Activated T-cell treated with anti-CD3 and anti-CD28 coated beads for 24 hours (primary cell): ENCODE measurements at places on chromosomes 6 and 20.

DNA sequence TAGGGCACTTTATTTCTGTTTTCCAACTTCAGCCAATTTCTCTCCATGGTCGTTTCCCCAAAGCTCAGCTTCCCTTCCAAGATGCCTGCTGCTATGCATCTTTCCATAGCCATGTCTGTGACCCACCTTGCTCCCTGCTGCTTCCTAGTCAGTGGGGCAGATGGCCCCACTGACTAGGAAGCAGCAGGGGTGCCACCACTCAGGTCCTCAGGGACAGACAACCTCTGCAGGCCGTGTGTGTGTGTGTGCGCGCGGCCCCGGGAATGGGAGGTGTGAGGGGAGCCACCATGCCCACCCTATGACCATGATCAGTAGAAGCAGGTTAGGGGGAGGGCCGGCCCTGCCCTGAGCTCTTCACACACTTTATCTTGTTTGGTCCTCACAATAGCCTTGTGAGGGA, 2.7 kb upstream of the IP6K3 start:
- DNase-seq, result no peak

DNA sequence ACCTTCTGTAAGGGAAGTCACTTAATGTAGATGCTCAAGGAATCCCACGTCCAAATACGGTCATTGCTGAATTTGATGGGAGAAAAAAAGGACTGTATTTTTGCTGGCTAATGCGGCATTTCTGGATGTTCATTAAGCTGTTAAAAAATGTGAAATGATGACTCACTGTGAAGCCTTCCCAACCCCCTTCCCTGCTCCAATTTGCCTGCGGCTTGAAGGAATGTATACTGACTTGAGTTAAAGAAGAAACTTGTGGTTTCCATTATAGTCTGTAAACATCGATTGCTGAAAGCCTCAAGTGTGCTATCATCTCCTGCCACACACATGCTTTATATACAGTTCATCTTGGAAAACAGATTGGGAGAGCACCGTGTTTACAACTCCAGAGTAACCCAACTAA, 249.1 kb upstream of the JAG1 start:
- no peak for DNase-seq

DNA sequence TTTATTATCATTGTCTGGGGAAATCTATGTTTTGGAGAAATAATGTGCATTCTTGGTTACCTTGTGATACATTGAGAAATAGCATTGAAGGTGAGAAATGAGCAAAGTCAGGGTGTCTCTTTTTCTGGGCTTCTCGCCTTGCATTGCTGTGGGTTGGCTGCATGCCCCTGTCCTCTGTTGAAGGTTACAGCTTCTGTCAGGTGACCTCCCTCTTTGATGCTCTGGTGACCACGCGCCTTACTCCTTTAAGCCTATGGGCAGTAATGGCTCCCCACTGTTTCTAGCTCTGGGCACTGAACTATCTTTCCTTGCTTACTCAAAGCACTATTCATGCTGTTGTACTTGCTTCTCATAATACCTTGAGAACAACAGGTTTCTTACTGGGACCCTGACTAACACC, 14.6 kb downstream of the ADGRB3 start:
- no peak for DNase-seq

DNA sequence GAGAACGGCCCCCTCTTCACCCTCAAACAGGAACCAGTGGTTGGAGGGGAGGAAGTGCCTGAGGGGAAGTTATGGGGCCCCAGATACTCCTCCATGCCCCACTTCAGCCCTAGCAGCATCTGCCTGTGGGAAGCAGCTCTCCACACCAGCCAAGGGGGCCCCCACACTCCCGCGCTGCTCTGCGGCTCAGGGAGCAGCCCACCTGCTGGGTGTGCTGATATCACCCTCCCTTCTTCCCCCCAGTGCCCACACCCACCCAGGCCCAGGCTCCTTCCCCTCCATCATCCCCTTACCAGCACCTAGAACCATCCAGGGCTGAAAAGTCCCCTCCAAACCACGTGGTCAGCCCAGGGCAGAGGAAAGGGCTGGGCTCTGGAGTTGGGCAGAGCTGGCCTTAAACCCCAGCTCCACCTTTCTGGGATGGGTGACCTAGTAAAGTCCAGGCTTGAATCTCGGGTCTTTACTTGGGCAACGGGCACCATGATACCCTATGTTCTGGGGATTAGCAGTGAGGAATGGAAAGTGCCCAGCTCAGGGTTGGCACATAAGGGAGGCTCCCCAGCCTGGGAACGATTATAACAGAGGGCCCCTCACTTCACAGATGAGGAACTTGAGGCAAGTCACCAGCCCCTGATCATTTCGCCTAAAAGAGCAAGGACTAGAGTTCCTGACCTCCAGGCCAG, 663 bp downstream of the LST1 start:
- DNase-seq, result no peak

GRCh38 chr20:57346477-57346876, 4.6 kb upstream of the RAE1 start:
- peak; percentile 60 for DNase-seq

DNA sequence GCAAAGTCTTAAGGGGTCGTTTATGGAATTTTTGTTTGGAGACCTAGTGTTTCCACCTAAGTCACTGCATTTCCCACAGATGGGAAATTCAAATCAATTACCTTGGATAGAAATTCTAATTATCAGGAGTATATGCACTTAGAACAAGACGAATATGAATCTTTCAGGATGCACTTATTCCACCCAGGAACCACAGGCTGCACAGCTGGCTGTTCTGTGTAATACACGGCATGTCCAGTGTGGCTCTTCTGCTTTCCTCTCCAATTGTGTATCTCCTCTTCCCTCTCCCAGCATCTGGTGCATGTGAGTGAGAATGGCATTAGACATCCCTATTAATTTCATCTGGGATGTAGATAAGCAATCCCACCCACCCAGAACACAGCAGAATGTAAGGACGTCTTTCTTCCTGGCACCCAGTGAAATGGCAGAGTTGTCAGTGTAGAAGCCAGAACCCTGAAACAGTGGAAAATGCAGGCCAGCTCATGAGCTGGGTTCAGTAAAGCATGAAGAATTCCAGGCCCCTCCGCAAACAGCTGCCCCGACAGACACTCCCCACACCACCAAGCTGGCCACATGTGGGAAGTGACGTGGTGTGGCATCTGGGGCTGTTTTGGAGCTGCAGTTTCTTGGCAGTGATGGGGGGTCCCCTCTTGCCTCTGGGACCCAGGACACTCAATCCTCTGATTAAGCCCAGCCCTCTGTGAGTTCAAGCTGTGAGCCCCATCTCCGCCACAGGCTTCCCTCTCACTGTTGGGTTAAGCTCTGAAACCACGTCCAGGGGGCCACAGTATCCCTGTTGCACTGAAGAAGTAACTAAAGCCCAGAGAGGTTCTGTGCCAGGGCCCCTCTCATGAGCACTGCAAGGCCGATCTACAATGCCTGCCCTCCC, 180.1 kb upstream of the CST7 start:
- no peak for DNase-seq

GRCh38 chr20:24646321-24646720, 176.9 kb downstream of the SYNDIG1 start:
- DNase-seq, result no peak

DNA sequence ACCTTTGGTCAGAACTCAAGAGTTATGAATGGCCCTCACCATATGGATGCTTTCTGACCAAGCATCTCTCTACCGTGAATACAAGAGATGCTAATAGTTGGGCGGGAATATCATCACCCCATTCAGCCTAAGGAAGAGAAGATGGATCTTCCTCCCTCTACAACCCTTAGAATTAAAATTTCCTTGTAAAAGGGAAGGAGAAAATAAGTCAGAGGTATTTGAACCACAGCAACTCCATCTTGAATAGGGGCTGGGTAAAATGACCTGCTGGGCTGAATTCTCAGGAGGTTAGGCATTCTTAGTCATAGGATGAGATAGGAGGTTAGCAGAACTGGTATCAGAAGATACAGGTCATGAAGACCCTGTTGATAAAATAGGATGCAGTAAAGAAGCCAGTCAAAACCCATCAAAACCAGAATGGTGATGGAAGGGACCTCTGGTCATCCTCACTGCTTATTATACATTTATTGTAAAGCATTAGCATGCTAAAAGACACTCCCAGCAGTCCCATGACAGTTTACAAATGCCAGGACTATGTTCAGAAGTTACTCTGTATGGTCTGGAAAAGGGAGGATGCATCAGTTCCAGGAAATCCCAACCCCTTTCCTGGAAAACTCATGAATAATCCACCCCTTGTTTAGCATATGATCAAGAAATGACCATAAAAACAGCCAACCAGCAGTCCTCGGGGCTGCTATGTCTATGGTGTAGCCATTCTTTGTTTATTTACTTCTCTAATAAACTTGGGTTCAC, 101.2 kb downstream of the DTNBP1 start:
- DNase-seq, result no peak
